ENCODE measurements at places on chromosomes 2 and 18. TPM values are rescaled to one million over a fixed set of nuclear protein-coding genes. Genes with fewer than 3 reads are reported as not detected.

Gene KIAA2012
- total RNA-seq = 0.13 TPM

- no peak overlapping the region for H3K4me3 ChIP-seq
- H3K4me1 ChIP-seq = peaks cover 8% of the 10 kb centered on the region
- H3K27ac ChIP-seq = no peak overlapping the region
- peaks cover 24% of the 10 kb centered on the region for H3K27me3 ChIP-seq
- no peaks in the 10 kb centered on the region for H3K36me3 ChIP-seq
- peak; percentile 7 for DNase-seq
Observed at GRCh38 chr2:234025891-234026401, 24.6 kb upstream of the SPP2 start.

GRCh38 chr2:85850451-85850850, 38.3 kb downstream of the ST3GAL5 start:
- H3K36me3 ChIP-seq = no peaks in the 10 kb centered on the region
- H3K4me1 ChIP-seq = peaks cover 7% of the 10 kb centered on the region

- no peak overlapping the region for H3K4me3 ChIP-seq
- H3K27ac ChIP-seq = no peak overlapping the region
- H3K27me3 ChIP-seq = no peaks in the 10 kb centered on the region
- H3K4me1 ChIP-seq = peaks cover 63% of the 10 kb centered on the region
- H3K36me3 ChIP-seq = no peaks in the 10 kb centered on the region
- DNase-seq = no peak
Observed at GRCh38 chr2:101779190-101779589, 81.7 kb downstream of the MAP4K4 start.

Gene RTKN
- 29.6 TPM for total RNA-seq

GRCh38 chr2:99960291-99960690, 182.1 kb downstream of the AFF3 start:
- H3K27ac ChIP-seq = no peak overlapping the region
- no peaks in the 10 kb centered on the region for H3K36me3 ChIP-seq
